ENCODE measurements at places on chromosomes 13 and 19. TPM values are rescaled to one million over a fixed set of nuclear protein-coding genes. Genes with fewer than 3 reads are reported as not detected.

SERPINE3 gene
- not detected for total RNA-seq

SLITRK6 gene
- 0.12 TPM for total RNA-seq

KLK11 gene
- not detected for total RNA-seq

DACT3 gene
- 9.7 TPM for total RNA-seq

IGFL3 gene
- total RNA-seq, result 0.49 TPM

COL4A1 gene
- 51.3 TPM for total RNA-seq

LILRB3 gene
- not detected for total RNA-seq

CEACAM3 gene
- total RNA-seq, result not detected

OR7G1 gene
- total RNA-seq, result not detected

ZIK1 gene
- total RNA-seq, result 13.8 TPM

PALM gene
- 0.97 TPM for total RNA-seq

INAFM1 gene
- total RNA-seq, result 2.6 TPM

PRR19 gene
- total RNA-seq, result 0.32 TPM

CBARP gene
- total RNA-seq, result 4.2 TPM

ZNF177 gene
- 1.5 TPM for total RNA-seq

IL4I1 gene
- 0.24 TPM for total RNA-seq

OR10H1 gene
- total RNA-seq, result not detected

SLC1A5 gene
- total RNA-seq, result 250 TPM

ZNF497 gene
- total RNA-seq, result 1.2 TPM

ONECUT3 gene
- total RNA-seq, result not detected

LATS2 gene
- total RNA-seq, result 53.4 TPM

PSG11 gene
- not detected for total RNA-seq

CBY2 gene
- not detected for total RNA-seq

LMTK3 gene
- 0.36 TPM for total RNA-seq

CEACAM8 gene
- total RNA-seq, result not detected

URAD gene
- not detected for total RNA-seq

PABPC3 gene
- total RNA-seq, result 0.12 TPM

MYH14 gene
- total RNA-seq, result not detected

LCP1 gene
- total RNA-seq, result 0.61 TPM

ZNF546 gene
- total RNA-seq, result 3.0 TPM

DCT gene
- not detected for total RNA-seq

FLT3 gene
- total RNA-seq, result not detected

OBI1 gene
- 14.1 TPM for total RNA-seq

RNF225 gene
- 0.32 TPM for total RNA-seq

STOML3 gene
- total RNA-seq, result not detected

PRKCG gene
- total RNA-seq, result 0.12 TPM

NLRP12 gene
- not detected for total RNA-seq
